NCI-H510A (cell line): ENCODE measurements at places on chromosomes 11 and 22.

- no peak for DNase-seq
Observed at GRCh38 chr11:67433536-67434394, 3.7 kb downstream of the PTPRCAP start.

DNA sequence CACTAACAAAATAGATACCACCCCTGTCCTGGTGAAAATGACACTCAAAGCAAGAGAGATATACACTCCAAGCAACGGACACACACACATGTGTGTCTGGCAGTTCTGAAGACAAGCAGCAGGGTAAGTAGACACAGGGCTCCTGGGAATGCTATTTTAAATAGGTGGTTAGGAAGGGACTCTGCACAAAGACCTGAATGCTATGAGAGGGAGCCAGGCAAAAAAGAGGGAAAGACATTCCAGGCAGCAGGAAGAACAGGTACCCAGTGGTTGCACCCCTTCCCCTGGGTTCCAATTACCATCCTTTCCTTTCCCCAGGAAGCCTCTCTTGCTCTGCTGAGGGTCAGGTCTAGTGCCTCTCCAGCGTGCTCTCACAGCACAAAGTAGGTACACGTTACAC is 3.0 kb downstream of the UFD1 start:
- DNase-seq: no peak

- DNase-seq: no peak
Observed at GRCh38 chr11:84322211-84322610, 1036.0 kb upstream of the CCDC90B start.

DNA sequence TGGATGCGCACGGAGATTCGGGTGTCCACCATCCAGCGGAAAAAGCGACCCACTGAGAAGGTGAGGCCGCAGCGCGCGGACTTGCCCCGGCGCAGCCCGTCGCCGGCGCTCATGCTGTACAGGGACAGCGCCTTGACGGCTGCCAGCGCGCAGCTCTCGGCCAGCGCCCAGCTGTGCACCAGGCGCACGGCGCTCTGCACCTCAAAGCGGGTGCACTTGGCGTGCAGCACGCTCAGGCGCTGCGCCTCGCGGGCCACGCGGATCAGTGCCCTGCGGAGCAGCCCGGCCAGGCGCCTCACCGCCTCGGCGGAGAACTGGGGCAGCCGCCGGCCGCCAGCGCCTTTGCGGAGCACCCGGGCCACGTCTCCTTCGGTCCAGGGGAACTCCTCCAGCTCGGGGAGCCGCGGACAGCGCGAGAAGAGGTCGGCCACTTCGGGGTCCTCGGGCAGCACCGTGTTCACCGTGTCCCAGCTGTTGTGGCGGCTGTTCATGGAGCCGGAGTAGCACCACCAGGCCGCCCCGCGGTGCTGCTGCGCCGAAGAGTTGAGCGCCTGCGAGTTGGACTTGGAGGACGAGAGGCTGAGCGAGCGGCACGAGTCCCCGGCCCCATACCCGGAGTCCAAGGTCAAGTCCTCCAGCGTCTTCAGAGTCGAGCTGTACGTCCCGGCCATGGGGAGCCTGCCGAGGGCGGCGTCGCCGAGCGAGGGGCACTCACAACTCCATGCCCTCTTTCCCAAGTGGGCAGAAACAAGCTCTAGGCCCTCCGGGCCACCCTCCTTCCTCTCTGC is 703 bp downstream of the ABTB2 start:
- no peak for DNase-seq

DNA sequence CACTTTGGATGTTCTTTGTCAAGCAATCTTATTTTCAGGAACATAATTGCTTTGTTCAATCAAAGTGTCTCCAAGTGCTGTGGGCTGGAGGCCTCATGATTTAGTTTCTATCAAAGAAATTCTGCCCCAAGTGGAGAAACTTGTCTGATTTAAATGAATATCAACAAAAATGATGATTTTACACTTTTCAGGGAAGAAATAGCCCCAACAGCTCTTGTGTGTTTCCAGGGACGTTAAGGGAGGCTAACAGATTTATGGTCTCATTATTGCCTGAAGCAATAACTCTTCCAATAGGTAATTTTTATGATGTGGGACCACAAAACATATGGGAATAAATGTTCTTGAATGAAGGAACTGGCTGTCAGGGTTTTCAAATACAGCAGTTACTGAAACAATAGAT is 699.1 kb downstream of the FAM181B start:
- no peak for DNase-seq

DNA sequence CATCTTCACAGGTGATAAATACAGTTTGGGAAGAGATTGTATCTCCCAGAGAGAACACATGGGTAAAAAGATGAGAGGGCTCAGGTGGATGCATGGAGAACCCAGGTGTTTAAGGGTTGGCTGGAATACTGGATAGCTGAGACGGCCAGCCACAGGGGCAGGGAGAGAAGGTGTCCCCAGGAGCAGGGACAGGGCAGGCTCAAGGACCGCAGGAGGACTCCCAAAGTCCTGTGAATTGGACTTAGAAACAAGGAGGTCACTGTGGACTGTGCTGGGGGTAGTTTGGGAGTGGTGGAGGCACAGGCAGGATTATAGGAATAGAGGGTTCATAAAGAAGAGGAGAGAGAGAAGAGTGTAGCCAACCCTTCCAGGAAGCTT is 103.8 kb upstream of the PARVA start:
- DNase-seq: no peak

DNA sequence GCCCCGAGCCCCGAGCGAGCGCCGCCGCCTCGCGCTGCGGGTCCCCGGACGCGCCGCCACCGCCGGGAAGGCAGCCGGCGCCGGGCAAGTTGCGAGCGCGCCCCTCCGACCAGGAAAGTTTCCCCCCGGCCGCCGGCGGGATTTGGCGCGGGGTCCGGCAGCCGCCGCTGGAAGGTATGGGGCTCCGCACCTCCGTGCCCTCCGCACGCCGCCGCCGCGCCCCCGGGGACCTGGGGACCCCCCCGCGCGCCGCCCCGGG is 281 bp downstream of the TSPAN18 start:
- no peak for DNase-seq

- DNase-seq: no peak
Observed at GRCh38 chr11:64089915-64090805, 54.4 kb downstream of the FLRT1 start.
